ENCODE measurements at places on chromosomes 5 and 9.
A peak's percentile ranks its signal among the peaks of the same experiment; 100 is the strongest.

DNA sequence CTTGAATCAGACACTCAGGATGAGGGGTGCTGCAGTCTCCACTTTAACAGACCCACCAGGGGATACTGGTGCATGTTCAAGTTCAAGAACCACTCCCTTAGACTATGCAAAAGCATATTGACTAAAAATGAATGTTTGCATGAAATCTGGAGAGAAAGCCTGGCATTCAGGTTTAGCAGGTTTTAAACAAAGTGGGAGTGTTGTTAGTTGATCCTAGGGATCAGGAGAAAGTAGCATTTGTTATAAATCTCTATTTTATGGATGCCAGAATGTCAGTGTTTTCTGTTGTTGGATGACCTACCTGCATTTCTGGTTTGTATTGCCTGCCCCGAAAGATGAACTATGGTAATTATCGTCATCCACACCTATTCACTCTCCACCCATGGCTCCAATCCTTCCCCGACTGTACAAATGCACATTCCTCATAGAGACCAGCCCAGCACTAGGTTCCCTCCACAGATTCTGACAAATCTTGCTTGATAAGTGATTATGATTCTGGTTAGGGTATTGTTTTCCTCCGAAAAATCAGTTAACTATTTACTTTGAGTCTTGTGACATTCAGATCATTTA lies 17.2 kb downstream of the TMEM252 start:
- DNase-seq, result no peak

- DNase-seq, result no peak
These were observed 205.8 kb upstream of the KIF2A start for GRCh38 chr5:62100201-62100600.

- DNase-seq, result no peak
These were observed 3.6 kb upstream of the CCNJL start for GRCh38 chr5:160315968-160316367.

- no peak for DNase-seq
These were observed 128.2 kb downstream of the RXRA start for GRCh38 chr9:134454476-134454857.

- no peak for DNase-seq
These were observed 180.5 kb downstream of the PCSK1 start for GRCh38 chr5:96252596-96252995.

GRCh38 chr9:135416664-135417290 lies 62.8 kb upstream of the PPP1R26 start:
- DNase-seq, result no peak

DNA sequence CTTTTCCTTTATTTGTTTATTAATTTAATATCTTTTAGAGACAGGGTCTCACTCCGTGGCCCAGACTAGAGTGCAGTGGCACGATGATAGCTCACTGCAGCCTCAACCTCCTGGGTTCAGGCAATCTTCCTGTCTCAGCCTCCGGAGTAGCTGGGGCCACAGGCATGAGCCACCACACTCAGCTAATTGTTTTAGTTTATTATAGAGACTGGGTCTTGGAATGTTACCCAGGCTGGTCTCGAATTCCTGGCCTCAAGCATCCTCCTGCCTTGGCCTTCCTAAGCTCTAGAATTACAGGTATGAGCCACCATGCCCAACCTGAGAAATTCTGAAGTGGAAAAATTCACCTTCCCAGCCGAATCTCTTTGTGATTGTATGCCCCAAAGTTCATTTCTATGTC lies 139.4 kb upstream of the SLC12A2 start:
- DNase-seq, result no peak

- DNase-seq, result no peak
These were observed 210.0 kb upstream of the COX7C start for GRCh38 chr5:86407711-86408110.

DNA sequence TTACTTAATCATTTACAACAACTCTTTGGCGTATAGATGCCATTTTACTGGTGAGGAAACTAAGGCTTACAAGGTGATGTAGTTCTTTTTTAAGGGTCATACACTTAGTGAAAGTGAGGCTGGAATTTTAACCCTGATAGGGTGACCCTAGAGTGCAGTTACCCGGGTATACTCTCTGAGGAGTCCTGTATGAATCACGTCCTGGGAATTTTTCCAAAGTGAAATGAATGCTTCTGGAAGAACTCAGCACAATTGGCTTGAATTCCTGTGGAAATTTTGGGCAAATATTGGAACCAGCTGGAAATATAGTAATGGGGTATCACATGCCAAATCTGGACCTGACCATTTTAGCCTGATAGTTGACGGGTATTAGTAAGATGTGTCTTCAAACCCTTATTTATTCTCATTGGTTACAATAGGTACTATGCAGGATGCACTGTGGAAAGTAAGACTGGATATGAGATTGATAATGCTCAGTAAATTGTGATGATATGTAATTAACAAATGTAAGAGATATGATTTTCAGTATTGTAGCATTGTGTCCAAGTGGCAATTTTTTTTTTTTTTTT lies 14.8 kb downstream of the SUB1 start:
- no peak for DNase-seq

- DNase-seq, result no peak
These were observed 22.7 kb downstream of the CAVIN4 start for GRCh38 chr9:100600521-100601079.

- no peak for DNase-seq
These were observed 226.6 kb downstream of the MLLT3 start for GRCh38 chr9:20395651-20396050.

DNA sequence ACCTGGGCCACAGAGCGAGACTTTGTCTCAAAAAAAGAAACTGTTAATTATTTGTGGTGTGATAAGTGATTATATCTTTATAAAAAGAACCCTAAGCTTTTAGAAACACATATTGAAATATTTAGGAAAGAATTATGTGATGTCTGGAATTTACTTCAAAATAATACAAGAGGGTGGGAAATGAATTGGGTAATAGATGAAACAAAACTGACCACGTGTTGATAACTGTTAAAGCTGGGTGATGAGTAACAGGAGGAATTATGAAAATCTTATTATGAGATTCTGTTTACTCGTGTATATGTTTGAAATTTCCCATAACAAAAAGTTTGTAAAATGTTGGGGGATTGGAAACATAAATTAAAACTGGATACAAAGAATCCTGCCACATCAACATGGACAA lies 33.0 kb upstream of the PPP2CA start:
- DNase-seq, result no peak

- DNase-seq, result no peak
These were observed 73.0 kb upstream of the PAPPA start for GRCh38 chr9:116080561-116080960.

DNA sequence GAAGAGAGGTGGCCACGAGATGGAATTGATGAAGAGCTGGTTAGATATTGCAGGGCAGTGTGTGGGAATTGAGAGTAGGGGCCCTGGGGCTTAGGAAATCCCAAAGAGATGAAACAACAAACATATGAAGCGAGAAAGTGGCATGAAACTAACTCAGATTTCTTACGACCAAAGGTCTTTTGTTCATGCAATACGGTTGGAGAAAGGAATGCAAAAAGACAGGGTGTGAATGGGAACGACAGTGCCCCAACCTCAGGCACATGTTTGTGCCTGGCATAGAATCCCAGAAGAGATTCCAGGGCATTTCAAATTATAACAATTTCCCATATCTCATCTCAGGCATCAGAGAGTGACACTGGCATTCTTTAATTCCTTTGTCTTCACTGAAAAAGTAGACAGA lies 199.2 kb downstream of the ACTL7B start:
- DNase-seq, result no peak

DNA sequence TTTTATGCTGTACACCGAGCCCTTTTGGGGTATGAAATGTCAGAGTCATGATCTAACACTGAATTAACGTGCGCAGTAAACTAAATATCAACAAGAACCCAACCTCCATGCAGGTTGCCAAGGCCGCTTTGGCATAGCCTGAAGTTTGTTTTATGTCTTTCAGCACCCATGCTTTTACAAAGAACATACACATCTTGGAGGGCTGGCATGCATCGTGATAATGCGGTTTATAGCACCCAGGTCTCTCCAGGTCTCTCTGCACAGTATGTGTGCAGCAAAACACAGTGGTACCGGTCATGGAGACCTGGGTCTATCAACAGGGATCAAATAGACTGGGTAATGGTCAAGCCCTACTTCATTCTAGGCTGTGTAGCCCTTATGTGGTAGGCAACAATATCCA lies 11.8 kb downstream of the NPR3 start:
- no peak for DNase-seq

DNA sequence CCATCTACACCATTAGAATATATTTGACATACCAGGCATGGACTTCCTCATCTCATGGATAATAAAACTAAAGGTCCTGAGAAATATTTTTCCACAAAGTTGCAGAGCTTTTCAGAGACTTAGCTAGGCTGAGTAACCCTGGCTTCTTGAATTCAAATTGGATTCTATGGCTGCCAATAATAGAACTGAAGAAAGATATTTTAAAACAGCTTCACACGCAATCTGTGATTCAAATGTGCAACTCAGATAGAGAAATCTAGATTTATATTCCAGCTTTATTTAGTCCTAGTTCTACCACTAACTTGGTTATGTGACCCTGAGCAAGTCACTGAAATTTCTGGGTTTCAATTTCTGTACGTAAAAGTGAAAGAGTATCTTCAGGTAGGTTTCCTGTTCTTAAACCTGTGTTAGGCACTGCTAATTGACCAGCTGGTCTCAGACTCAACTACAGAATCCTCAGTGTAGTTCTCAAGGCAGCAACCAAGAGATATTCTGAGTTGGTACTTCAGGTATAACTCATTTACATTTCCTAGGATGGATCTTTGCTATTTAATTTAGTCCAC lies 235.3 kb downstream of the GABRB2 start:
- no peak for DNase-seq

DNA sequence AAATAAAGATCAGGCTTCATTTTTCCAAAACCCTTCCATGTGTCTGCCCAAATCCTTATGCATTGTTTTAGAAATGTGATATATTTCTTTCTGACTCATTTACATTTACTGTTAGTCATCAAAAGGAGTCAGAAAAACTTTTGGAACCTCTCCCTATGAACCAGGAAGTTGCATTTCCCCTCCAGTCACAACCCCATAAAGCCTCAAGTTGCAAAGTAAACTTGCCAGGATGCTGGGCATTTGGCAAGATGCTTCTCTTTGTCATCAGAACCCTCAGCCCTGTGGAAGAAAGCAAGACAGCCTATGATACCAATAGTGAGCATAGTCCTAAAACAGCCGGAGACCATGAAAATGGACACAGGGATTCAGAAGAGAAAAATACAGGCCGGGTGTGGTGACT lies 84.2 kb downstream of the MUSK start:
- no peak for DNase-seq

GRCh38 chr9:81225596-81225995 lies 463.8 kb downstream of the TLE1 start:
- DNase-seq, result no peak

- DNase-seq, result no peak
These were observed 28.1 kb upstream of the CYLC2 start for GRCh38 chr9:102966999-102967398.

DNA sequence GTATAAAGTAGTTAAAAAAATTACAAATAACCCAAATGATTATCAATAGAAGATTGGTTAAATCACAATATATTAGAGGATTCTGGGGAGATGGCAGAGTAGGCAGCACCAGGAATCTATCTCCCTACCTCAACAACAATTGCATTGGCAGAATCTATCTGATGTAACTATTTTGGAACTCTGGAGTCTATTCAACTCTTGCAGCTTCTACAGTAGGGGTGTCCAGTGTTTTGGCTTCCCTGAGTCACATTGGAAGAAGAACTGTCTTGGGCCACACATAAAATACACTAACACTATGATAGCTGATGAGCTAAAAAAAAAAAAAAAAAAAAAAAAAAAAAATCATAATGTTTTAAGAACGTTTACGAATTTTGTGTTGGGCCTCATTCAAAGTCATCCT lies 29.2 kb upstream of the ECM2 start:
- DNase-seq, result no peak

DNA sequence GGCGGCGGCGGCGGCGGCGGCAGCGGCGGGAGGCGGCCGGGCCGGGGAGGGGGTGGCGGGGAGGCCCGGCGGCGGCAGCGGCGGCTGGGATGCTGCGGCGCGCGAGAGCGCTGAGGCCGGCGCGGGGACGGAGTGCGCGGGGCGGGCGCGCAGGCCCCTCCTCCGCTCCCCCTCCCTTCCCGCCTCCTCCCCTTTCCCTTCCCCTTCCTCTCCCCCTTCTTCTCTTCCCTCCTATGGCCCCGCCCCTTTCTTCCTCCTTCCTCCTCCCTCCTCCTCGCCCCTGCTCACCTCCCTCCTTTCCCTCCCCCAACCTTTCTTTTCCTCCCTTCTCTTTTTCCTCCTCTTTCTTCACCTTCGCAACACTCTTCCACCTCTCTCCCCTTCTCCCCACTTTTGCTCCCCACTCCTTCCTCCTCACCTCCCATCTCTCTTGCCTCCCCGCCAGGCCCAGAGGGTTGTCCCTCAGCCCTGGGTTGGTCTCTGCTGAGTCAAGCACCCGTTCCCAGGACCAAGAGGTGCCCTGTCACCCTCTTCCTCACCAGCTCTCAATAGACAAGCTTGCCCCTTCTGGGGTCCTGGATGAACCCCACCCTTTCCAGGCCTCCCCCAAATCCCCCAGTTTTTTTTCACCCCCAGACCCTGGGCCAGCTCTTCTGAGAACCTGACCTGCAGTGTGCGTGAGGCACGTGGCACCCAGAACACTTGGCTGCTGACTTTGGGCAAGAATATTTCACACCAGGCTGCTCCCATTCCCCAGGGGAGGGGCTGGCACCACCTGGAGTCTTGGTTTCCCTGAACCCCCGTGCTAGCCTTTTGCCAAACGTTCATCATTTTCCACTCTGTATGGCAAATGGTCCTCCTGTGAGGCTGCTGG lies at the start of gene SEMA4D:
SEMA4D (minus strand) TSS at position 136 of the 874 bp plus-strand sequence. CDS start 92,657 bp downstream, outside the sequence.
- DNase-seq, result peak; percentile 47

DNA sequence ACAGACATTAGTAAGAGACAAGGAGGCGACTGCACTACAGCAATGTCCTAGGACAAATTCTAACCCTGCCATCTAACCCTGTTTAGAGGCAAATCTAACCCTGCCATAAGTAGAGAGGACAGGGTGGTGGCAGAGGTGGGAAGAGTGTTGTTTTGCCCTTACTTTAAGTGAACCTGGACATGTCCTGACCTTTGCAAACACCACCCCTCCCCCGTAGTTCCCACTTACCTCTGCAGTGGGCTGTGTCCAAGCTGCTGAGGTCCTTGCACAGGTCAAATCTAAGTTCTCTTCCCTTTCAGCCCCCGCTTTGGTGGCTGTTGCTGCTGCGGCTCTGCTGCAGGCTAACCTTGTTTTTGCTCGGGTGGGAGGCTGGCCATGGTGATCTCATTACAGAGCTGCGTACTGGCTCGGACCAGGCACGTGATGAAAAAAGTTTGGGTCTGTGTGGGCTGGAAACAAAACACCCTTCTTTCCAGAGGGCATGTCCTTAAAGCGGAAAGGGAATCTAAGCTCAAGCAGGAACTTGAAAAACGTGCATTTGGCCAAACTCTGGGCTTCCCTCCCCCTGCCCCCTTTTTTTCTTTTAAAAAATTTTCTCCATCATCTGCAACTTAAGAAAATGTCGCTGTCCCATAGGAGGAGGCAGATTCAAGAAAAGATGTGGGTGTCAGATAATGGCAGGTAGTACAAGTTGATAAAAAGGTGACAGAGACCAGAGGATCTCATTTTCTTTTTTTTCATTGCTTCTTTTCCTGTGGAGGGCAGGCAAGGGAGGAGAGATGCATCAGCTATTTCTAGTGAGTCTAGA lies at the start of gene FAXDC2:
FAXDC2 (minus strand) TSS at position 349 of the 808 bp plus-strand sequence. CDS start 12,425 bp downstream, outside the sequence.
- DNase-seq, result peak; percentile 53
